ENCODE measurements at places on chromosomes 4 and X.

- no peak for DNase-seq
- no peak overlapping the region for H3K4me3 ChIP-seq
- no peaks in the 10 kb centered on the region for H3K4me1 ChIP-seq
- no peaks in the 10 kb centered on the region for H3K27me3 ChIP-seq
- no peak overlapping the region for H3K27ac ChIP-seq
Observed at GRCh38 chr4:165454426-165454825, 75.6 kb downstream of the CPE start.

DNA sequence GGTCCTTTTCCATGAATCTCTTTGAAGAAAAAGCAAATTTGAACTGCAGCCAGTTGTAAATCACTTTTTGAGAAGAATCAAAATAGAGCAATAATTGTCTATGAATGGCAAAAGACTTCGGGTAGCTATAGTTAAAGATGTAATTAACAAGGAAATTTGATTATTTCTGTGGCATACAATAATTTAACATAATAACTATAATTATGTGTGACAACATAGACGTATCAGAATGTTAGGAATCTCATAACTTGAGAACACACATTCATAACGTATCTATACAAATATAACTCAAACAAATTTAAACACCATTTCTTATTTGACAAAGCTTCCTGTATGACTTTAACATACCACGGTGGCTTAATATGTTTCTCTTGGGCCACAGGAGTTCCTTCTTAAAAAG lies 36.0 kb upstream of the NSG1 start:
- no peaks in the 10 kb centered on the region for H3K4me1 ChIP-seq
- DNase-seq = no peak
- peaks cover 59% of the 10 kb centered on the region for H3K27me3 ChIP-seq
- H3K36me3 ChIP-seq = no peaks in the 10 kb centered on the region
- no peak overlapping the region for H3K4me3 ChIP-seq
- H3K27ac ChIP-seq = no peak overlapping the region

DNA sequence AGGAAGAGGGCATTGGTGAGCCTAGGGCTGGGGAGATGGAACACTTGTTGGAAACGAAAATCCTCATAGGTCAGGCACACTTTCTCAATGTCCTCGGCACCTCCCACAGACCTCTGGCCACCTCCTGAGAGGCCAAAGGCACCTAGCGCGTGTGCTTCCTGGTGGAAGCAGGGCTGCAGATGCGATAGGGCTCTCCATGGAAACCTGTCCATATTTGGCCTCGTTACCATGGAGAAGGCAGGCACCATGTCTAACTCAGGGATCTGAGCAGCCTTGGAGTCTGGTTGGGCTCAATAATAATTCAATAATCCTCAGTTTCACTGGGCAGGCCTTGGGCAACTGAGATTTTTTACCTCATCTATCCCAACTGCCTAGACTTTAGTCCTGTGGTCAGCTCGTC lies 58.3 kb downstream of the RAI2 start:
- H3K4me1 ChIP-seq = no peaks in the 10 kb centered on the region
- H3K36me3 ChIP-seq = no peaks in the 10 kb centered on the region
- no peak overlapping the region for H3K27ac ChIP-seq

DNA sequence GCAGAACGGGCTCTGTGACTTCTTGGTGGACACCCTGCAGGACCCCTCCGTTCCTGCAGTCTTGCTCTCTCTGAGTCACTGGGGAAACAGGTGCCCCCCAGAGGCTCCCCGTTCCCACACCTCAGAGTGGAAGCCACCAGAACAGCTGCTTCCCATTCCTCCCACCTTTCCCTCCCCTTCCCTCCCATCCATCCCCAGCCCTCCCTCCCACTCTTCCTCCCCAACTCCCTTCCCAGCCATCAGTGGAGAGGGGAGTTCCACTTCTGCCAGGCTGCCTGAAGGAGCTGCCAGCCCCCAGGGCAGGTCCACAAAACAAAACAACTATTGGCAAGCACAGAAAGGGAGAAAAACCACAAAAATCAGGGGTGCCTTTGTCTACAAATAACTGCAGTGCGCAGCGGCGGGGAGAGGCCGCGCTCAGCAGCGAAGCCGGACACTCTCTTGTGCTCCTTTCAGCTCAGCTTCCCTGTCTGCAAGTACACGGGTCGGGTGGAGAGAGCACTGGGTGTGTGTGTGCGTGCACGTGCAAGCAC lies 8.1 kb downstream of the SSR4 start:
- H3K27ac ChIP-seq = no peak overlapping the region
- no peaks in the 10 kb centered on the region for H3K27me3 ChIP-seq
- H3K4me3 ChIP-seq = no peak overlapping the region
- DNase-seq = no peak
- H3K36me3 ChIP-seq = no peaks in the 10 kb centered on the region
- H3K4me1 ChIP-seq = no peaks in the 10 kb centered on the region

DNA sequence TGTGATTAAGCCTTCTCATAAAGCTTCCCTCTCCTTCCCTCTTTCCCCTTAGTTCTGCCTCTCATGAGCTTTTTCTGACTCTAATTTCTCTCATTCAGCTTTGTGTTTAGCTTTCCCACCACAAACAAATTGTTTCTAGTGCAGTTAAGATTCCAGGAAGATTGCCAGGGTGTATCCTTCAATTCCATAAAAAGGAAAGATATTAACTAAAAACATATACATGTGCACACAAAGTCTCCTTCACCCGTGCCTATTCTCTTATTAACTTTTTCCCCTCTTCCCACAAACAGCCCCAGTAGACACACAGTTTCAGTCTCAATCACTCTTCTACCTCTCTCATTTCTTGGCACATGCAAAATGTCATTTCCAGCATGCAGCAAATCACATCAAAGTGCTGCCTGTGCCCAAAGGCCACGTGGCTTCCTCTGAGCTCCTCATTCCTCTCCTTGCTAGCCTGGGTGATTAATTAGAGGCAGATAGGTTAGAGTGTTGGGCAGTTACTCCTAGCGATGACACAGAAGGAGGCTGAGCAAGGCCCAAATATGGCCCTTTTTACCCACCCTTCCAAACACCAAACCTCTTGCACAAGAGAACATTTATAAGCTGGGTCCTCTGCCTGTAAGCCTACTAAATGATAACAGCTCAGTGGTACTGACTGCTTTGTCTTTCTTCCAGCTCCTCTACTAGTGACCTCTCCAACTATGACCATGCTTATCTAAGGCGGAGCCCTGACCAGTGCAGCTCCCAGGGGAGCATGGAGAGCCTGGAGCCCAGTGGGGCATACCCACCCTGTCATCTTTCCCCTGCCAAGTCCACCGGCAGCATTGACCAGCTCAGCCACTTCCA lies 159.6 kb downstream of the SOWAHB start:
- H3K27ac ChIP-seq = no peak overlapping the region
- DNase-seq = no peak
- no peaks in the 10 kb centered on the region for H3K4me1 ChIP-seq
- no peak overlapping the region for H3K4me3 ChIP-seq

DNA sequence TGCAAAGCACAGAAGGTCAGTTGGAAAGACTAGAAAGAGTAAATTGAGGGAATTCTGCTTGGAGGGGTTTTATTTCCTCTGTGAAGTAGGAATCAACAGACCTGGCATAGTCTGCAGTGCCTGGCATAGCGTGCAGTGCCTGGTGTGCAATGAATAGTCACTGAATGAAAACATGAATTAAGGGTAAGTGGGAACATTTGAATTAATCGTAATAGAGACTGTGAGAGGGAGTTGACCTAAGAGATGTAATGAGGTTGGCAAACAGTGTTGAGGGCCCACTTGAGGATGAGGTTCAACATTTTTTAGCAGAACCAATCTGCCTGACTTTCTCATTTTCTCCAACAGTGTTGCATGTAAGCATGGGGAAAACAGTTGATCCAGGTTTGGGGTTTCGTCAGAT lies 377.2 kb upstream of the FTHL17 start:
- H3K4me1 ChIP-seq = no peaks in the 10 kb centered on the region
- no peak overlapping the region for H3K4me3 ChIP-seq
- no peaks in the 10 kb centered on the region for H3K36me3 ChIP-seq
- H3K27me3 ChIP-seq = no peaks in the 10 kb centered on the region

DNA sequence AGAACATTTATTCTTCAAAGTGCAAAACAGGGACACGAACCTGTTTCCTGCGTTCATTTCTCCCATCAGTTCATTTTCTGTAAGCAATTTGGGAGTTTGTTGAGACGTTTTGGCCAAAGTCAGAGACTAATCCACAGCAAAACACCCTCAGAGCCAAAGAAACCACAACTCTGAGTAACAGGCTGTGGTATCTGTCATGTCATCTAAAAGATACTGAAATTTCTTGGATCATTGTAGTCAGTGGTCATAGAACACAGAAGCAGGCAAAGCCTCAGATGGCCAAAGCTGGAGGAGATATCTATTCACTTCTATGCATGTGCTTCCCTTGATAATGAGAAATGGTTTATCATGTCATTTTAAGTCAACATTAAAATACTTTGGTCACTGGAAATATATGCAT lies 485.6 kb upstream of the GALNT7 start:
- H3K36me3 ChIP-seq = no peaks in the 10 kb centered on the region
- H3K27ac ChIP-seq = no peak overlapping the region
- H3K27me3 ChIP-seq = no peaks in the 10 kb centered on the region
- H3K4me3 ChIP-seq = no peak overlapping the region
- no peaks in the 10 kb centered on the region for H3K4me1 ChIP-seq
- no peak for DNase-seq
